ENCODE measurements at places on chromosomes 16 and 17.

GRCh38 chr16:50640391-50640790, 40.7 kb downstream of the SNX20 start:
- no peak for DNase-seq

DNA sequence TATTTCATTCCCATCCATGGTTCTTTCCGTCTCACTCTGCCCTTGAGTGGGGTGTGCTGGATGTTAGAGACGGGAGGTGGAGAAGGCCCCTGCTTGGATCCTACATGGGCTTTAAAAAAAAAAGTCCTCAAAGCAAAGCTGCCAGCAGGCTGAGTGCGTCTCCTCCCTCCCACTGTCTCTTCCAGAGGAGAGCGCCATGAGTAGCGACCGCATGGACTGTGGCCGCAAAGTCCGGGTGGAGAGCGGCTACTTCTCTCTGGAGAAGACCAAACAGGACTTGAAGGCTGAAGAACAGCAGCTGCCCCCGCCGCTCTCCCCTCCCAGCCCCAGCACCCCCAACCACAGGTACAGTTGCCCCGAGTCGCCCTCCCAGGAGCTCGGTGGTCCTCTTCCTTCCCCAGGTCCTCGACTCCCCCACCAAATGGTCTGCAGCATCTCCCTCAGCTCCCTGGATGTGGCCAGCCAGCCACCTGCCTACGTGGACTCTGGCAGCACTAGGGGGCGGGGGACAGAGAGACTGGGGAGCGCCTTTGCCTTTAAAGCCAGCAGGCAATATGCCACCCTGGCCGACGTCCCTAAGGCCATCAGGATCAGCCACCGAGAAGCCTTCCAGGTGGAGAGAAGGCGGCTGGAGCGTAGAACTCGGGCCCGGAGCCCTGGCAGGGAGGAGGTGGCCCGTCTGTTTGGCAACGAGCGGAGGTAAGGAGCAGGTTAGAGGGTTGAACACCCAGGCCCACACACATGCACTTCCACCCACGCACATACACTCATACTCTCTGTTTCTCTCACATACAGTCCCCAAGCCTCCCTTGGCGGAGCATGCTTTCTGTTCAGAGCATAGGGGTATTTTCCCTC, 68.2 kb downstream of the PLD6 start:
- DNase-seq, result no peak

DNA sequence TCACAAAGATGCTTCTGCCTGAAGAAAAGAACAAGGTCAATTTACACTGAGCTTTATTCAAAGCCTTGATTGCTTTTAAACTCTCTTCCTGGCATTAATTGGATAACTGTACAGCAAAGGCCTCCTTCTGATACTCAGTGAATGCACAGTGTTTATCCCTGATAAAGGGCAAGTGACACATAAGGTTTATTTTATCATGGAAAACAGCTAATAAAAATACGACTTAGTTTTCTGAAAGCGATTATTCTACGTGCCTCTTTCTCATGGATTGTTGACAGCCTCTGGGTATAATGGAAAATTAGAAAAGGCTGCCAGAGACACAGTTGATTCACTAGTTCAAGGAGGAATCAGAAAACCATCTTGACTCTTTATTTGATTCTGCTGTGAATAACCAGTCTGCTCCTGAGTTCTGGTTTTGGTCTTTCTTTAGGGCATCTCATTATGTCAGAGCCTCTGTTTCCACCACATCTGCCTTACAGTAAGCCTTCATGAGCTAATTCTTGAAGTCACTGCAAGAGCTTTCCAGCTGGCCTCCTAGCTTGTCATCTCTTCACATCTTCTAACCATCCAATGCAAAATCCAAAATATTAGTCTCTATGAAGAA, 212.9 kb downstream of the CNTNAP4 start:
- no peak for DNase-seq

DNA sequence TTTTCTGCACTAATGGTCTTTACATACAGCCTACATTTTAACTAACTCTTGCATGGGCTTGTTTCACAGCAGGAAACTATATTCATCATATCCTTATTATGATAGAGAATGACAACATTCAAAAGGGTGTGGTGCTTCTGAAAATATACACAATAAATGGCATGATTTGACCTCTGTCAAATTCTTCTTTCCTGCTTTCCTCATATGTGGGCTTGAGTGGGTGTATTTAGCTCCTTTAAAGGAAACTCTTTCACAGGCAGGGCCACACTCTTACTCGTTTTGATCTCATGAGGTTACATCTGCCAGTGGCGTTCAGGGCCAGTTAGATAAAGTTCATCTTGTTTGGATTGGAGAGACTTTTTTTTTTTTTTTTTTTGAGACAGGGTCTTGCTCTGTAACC, 6.1 kb downstream of the SLC35G3 start:
- DNase-seq, result no peak

DNA sequence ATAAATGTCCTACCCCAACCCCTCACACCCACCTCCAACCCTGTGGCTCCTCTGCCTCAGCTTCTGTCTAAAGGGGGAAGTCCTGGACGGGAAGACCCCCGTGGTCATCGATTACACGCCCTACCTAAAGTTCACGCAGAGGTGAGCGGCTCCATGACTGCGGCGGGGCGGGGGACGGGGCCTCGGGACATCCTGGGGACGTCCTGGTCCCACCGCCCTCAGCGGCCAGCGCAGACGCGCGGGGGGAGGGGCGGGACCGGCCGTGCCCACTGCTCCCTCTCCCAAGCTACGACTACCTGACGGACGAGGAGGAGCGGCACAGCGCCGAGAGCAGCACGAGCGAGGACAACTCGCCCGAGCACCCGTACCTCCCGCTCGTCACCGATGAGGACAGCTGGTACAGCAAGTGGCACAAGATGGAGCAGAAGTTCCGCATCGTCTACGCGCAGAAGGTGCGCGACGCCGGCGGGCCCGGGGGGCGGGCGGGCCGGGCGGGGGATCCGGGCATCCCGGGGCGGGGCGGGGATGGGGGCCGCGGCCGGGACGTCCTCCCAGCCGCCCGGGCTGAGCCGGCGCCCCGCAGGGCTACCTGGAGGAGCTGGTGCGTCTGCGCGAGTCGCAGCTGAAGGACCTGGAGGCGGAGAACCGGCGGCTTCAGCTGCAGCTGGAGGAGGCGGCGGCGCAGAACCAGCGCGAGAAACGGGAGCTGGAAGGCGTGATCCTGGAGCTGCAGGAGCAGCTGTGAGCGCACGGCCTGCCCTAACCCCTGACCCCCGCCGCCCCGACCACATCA, 6.7 kb downstream of the RUNDC3A start:
- peak; percentile 23 for DNase-seq

DNA sequence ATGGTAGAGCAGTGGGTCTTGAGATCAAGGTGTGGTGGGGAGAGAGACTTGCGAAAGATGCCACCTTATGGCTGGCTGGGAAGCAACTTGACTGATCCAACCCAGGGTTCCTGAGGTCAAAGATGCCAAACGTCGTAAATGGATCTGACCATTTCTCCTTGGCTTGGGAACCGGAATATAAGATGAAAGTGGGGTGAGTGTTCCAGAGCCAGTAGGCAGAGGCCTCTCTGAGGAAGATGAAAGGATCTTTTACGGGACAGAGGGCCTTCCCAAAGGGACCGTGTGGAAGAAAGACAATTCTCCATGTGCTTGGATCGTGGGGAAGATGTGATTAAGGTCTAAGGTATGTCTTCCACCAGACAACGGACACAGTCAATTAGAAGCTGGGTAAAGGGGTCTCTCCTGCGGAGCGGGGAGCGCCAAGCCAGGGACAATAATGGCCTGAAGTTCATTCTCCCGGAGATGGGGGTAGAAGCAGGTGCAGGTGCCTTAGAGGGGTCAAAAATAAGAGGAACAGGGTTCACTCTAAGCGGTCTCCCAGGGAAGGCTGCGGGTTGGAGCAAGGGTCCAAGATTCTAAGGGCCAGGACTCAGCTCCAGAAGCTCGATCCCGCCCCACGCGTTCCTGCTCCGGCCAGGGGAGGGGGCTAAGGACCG, 800 bp downstream of the FXR2 start:
- DNase-seq, result no peak

- DNase-seq, result no peak
Measured at GRCh38 chr17:27477050-27477888, 21.0 kb downstream of the KSR1 start.

DNA sequence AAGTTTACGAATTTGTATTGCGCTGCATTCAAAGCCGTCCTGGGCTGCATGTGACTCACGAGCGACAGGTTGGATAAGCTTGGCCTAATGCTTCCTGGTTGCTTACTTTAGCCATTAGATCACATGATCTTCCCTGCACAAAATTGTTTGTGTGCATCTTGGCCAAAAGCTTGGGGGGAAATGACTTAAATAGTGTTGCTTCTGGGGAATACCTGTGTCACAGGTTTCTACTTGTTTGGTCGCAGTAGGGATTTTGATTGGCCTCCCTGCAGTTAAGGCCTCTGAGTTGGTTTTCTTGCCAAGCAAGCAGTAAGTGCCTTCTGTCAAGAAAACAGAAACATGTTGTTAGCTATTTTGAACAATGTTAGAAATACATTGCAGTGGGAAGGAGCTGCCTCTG, 39.6 kb upstream of the DUSP14 start:
- DNase-seq, result no peak

DNA sequence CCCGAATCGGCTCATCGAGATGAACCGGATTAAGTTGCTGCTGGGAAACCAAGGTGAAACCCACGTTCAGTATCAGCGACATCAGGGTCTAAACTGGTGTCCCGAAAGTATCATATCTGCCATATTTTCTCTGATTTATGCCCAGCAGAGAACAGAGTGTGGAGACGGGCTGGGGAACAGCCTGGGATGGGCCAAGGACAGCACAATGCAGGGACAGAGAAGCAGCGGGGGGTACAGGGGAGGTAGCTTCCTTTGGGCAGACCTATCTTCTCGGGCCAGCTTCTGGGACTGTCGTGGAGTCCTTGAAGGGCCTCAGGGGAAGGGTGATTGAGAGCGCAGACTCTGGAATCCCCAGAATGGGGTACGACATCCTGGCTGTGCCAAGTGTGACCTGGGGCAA, 17.5 kb upstream of the MLKL start:
- no peak for DNase-seq

- DNase-seq, result peak; percentile 71
Measured at GRCh38 chr17:16286947-16287562, 66.2 kb downstream of the CENPV start.

DNA sequence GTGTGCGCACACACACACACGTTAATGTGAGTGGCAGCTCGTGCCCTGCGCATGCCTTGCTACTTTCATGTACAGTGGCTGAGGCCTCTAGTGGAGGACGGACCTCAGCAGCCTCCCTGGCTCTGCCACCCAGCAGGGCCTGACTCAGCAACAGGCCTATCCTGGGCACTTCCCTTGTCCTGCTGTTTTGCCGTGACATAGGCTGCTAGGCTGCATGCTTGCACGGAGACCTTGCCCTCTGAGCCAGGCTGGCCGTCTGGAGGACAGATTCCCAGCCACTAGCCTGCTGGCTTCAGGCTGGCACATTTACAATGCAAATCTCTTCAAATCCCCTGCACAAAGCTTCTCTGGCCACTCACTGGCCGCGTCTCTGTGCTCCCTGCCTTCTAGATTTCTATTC, 9.5 kb downstream of the RNF213 start:
- no peak for DNase-seq

DNA sequence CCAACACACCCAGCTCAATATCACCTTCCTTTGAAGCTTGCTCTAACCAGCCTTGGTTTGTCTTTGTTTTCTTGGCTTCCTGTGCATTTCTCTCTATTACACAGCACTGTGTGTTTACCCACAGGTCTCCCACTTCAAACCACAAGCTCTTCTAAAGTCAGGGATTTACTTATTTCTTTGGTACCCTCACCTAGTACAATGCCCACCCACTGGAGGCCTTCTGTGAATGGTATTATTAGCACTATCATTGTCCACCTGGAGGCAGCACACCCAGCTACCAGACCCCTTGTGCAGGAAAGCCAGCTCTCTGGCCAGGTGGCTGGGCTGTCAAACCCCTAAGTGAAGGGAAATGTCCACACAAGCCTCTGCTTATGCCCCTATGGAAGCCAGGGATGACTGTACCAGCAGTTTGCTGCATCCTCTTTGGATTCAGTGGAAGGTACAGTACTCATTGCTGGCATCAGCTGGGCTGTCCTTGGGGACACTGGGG, 9.4 kb upstream of the TOP2A start:
- peak; percentile 27 for DNase-seq

DNA sequence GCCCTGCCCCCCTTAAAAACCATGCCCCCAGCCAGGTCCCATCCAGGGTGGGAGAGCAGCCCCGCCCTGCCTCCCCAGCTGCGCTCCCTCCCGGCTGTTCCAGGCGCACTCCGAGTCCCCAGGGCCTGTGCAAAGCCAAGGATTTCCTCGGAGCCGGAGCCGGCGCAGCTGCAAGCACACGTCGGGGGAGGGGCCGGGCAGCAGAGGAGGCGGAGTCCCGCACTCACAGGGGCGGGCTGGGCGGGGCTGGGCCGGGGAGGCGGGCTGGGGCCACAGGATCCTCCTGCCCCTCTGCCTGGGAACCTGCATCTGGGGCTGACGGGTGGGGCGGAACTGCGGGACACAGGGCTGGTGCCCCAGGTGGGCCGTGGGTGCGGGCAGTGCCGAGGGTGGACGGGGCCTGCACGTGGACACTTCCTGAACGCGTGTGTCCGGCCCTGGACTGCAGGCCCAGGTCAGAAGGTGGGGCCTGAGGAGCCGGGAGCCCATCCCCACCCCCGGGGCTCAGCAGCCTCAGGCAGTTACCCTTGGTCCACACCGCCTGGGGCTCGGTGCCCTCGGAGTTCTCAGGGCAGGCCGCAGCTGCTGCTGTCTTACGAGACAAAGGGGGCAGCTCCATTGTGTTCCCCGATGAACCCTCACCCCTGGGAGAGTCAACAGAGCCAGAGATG, 24.0 kb upstream of the SSTR5 start:
- DNase-seq, result no peak

DNA sequence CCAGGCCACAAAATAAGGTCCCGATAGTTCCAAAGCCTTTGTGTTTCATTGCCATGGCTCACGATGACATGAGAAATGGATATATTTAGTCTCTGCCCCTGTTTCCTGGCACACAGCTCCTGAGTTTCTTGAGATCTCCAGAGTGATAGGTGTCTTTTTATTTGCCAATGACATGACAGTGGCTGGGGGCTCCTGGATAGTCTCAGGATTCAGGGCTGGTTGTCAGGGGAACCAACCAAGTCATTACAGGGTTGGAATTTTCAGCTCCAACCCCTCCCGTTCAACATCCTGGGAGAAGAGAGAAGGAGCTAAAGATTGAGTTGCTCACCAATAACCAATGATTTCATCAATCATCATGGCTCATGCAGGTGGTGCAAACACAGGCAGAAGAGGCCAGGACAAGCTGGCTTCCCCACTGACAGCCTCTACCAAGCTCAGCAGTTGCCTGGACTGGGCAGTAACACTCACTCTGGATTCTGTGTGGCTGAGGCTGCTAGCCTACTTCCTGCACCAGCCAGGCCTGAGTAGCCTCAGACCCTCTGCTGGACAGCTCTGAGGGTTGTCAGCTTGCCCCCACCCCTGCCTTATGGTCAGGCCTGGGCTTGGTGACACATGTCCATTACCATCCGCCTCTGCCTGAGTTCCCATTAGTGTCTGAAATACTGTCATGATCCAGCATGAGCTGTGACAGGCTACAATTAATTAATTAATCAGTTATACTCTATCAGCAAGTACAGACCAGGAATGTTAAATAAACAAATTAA, 534.4 kb upstream of the CDH5 start:
- DNase-seq, result no peak

DNA sequence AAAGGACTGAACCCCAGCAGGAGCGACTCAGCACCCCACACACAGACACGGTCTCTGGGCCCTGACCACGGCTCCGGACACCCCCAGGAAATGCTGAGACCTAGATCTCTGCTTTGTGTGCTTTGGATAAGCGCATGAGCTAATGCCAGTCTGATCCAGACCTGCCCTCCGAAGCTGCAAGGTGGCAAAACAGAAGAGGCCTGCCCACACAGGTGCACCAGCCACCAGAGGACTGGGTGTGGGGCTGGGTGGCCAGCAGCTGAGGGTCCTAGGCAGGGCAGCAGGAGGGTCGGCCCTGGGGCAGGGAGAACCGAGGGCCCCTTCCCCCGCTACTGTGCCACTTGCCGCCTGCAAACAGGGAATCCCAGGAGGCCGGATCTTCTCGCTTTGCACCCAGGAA, 30.7 kb upstream of the EIF1 start:
- no peak for DNase-seq
